ENCODE measurements at places on chromosomes 1 and 21.

DNA sequence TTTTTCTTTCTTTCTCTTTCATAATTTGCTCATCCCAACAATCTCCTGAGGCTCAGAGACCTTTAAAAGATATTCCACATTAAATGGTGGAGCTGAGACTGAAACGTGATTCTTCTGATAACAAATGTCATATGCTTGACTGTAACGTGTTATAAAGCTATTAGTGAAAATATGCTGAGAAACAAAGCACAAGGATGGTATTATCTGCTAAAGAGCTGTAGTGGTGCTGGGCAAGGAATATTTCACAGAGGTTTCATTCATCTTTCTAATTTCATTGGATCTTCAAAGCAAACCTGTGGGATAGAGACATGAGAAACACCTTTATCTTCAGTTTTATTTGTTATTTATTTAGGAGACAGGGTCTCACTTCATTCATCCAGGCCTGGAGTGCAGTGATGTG lies 98.1 kb upstream of the WLS start:
- no peak for DNase-seq

GRCh38 chr1:185528084-185528676 lies 206.0 kb upstream of the HMCN1 start:
- DNase-seq: no peak

DNA sequence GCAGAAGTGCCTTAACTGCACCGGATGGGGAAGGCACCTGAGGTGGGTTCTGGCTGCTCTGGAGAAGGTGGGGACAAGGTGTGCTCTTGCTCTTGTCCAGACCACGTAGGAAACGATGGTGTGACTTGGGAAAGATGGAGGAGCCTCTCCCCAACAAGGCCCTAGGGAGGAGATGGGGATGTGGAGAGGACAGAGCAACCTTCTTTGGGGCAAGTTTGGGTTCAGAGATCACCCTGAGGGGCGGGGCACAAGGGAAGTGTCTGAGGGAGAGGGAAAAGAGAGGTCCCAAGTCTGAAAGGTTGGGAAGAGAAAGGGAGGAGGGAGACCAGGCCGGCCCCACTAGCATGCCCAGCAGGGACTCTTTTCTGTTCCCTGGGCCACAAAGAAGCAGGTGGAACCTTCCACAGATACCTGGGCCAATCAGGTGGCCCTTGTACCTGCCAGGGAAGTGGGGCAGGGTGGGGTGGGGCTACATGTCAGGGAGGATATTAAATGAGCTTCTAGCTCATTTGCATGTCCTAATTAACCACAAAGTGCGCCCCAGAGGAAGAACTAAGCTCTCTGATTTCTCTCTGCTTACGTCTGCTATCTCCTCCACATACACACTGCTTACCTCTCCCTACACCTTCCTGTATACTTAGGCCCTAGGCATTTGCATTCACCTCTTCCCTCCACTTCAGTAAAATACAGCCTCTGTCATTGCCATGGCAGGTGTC lies 15.9 kb downstream of the INKA2 start:
- no peak for DNase-seq

DNA sequence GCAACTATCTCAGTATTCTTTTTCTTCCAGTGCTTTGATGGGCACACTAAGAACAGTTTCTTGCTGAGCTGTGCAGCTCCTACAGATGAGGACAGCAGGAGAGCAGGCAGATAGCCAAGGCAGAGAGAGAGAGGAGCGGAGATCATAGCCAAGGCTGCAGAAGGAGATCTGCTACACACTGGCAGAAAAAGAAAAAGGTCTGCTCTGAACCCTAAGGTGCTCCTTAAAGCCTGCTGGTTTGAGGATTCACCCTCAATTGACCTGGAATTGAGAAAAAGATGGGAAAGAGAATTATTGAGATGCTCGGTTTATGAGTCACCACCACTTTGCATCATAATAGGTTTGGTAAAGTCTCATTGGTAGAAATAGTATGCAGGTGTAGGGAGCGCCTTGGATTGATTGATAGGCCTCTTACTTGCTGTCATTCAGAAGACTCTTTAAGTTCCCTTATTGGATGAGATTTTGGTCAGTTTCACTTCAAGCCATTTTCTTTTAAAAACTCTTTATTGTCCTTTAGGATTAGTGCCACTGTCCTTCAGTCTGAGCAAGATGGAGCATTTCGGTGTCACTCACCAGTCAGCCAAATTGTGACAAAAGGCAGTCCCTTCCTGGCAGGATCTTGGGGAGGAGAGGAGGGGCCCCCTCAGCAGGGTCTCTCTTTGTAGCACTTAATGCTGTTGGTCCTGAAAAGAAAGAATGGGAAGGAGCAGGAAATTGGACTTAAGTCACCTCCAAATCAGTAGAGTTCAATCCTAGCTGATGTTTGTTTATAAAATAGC lies 685.0 kb downstream of the ADGRL2 start:
- no peak for DNase-seq

DNA sequence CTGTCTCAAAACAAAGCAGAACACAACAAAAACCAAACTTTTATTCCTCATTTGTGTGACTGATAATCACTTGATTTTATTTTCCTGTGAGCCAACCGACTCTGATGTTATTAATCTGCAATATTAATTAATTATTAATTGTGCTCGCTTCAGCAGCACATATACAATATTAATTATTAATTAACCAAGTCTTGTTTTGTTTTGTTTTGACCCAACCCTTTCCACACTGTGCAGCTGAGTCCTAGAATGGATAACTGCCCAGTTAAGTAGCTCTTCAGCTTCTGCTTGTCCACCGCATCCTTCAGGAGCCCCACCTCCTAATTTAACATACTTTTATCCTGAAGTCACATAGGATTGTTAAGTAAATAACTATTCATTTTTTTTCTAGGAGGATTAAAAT lies 47.4 kb upstream of the EXO1 start:
- DNase-seq: no peak

DNA sequence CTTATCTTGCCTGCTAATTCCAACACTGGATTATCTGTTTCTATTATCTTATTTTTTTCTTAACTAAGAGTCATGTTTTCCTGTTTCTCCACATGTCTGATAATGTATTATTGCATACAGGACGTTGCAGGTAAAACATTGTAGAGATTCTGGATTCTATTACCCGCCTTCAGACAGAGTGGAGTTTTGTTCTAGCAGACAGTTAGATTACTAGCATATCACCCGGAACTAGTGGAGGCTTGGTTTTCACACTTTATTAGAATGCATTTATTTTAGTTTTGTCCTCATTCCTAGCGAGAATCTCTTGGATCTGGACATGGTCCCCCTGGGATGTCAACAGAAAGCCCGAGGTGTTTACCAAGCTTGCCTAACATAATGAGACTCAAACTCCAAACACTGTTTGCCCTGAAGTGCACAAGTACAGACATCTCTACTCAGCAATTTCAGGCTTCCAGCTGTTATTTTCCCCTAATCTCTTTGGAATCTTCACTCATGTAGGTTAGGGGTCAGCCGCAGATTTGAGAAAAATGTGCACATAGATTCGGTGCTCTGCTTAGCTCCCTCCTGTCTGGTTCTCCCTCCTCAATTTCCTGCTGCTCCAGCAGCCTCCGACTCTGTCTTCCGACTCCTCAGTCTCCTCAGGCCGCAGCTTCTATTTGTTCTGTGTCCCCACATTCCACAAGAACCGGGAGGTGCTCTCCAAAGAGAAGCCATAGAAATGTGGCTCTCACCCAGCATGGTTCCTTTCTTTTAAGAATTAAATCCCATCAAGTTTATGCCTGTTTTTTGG lies 36.8 kb upstream of the PTPRF start:
- no peak for DNase-seq

DNA sequence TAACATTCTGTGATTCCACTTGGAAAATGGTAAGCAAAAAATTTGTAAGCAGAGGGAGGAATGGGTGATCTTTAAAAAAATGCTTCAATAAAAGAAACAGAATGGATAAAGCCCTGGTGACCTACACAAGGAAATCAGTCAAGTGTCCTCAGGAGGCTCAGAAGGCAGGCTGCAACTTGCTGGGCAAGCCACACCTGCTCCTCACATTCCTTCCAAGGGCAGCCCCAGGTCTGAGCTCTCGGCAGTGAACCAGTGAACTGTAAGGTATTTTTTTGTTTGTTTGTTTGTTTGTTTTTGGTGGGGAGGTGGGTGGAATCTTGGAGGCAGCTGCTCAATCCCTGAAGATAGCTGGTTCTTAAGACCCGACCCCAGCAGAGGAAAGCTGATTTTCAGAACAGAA lies 4.4 kb downstream of the TACSTD2 start:
- DNase-seq: no peak

DNA sequence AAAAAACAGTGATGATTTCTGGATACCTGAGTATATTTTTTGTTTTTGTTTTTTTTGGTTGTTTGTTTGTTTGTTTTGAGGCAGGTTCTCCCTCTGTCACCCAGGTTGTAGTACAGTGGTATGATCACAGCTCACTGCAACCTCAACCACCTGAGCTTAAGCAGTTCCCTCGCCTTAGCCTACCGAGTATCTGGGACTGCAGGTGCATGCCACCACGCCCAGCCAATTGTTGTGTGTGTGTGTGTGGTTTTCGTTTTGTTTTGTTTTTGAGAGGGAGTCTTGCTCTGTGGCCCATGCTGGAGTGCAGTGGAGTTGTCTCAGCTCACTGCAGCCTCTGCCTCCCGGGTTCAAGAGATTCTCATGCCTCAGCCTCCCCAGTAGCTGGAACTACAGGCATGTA lies 55.3 kb upstream of the RCC1 start:
- no peak for DNase-seq

DNA sequence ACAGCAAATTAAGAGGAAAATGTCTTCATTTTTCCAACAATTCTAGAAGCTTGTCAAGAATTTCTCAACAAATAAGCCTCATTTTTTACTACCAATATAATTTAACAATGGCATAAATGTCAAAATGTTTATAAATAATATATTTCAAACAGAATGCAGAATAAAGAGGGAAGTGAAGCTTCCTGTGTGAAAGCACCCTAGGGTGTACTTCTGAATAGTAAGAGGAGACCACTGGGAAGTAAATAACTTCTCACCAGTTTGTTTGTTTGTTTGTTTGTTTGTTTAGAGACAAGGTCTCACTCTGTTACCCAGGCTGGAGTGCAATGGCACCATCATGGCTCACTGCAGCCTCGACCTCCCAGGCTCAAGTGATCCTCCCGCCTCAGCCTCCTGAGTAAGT lies 244.3 kb downstream of the SLC45A1 start:
- DNase-seq: no peak

DNA sequence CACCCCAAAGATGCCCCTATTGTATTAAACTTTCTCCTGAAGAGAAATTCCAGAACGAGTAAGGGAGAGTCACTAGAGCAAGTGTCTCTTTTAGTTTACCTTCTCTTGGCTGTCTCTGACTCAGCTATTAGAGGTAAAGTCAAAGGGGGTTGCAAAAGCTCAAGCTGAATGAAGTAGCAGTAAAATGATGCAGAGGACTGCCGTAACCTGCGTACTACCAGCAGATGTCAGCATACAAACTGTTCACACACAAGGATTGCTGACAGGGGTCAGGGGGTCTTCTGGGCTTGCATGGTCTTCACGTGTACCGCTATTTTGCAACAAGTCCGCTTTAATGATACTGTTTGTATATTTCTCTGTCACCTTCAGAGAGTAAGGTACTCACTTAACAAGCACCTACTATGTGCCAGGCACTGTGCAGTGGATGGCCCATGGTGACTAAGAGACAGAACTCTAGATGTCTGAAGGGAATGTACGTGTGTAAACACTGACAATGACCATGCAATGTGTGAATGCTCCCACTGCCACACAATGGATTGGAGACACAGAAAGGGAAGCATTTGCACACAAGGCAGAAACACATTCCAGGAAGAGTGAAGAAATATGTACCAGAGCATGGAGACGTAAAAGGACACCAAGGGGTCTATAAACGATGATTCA lies 34.9 kb downstream of the CHML start:
- no peak for DNase-seq

DNA sequence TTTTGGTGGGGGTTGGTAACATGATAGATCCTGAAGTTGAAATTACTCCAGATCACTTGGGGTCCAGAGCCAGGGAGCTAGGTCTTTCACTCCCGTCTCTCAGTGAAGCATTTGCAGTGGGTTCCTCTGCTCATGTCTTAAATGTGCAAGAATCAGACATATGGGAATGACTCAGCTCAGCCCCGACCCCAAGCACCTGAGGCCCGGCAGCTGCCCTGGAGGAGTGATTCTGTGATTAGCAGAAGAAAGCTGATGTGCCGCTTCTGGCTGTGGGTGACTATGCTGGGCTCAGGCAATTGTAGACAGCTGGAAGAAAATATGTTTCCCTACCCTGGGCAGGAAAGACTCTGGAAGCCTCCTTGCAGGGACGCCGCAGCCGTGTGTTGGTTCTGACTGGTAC lies 601.7 kb downstream of the NPHP4 start:
- no peak for DNase-seq

DNA sequence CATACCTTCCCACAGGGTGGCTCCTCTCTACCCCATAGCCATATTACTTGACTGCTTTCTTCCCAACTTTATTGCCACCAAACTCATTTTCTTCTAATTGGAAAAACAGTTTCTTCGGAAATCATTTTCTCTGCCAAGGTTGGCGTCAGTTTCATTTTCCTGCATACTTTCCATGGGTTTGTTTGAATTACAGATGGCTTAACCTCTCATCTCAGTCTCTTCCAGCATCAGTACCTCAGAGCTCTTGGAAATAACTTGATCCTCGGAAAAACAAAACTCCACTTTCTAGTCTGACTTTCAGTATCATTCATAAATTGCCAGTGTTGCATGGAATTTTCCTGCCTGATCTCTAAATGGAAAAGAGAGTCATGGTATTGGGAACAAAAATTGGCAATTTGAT lies 20.3 kb upstream of the PRDM2 start:
- no peak for DNase-seq

- DNase-seq: no peak
Measured at GRCh38 chr1:167761400-167761799, 39.6 kb downstream of the MPZL1 start.

- DNase-seq: no peak
Measured at GRCh38 chr21:25243808-25244207, 363.5 kb downstream of the MRPL39 start.

GRCh38 chr1:41371630-41372599 lies 10.7 kb downstream of the FOXO6 start:
- DNase-seq: no peak

DNA sequence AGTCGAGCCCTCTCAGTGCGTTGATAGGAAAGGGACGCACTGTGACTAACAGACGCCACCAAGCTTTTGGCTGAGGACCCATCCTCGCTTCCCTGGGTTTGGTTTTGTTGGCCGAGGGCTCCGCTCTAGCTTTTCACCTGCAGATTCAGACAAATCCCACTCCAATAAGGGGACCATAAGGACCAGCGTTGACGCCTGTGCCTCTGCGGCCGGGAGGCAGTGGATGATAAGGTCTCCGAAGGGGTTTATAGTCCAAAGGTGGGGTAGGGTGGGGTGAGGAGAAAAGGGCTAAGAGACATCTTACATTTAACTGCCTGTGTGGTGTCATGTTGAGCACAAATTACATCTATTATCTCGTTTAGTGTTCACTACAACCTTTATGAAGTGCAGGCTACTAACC lies 760 bp downstream of the PEX14 start:
- DNase-seq: no peak

DNA sequence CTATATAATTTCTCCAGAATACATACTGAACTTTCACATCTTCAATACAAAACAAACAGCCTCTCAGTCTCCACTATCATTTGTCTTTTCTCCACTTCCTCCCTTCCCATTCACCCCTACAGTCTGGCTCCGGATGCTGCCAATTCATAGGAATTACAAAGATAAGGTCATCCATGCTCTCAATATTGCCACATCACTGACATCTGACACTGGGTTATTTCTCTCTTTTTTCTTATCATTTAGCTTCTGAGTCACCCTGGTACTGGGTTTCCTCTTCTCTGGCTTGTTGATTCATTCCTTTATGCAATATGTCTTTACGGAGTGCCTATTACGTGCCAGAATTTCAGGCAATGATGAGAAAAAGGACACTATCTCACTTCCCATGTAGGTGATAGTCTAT lies 3.1 kb upstream of the SH3BP5L start:
- DNase-seq: no peak

- peak; percentile 43 for DNase-seq
Measured at GRCh38 chr1:12604114-12604874, 13.7 kb downstream of the DHRS3 start.
